ENCODE measurements at places on chromosomes 12 and 14. TPM values are rescaled to one million over a fixed set of nuclear protein-coding genes. Genes with fewer than 3 reads are reported as not detected.
A peak's percentile ranks its signal among the peaks of the same experiment; 100 is the strongest.

Gene NANOG
- not detected for total RNA-seq

Gene WNT5B
- total RNA-seq: 3.2 TPM

Gene GRIN2B
- total RNA-seq: 0.03 TPM

GRCh38 chr12:81461163-81461562, 298.0 kb downstream of the PPFIA2 start:
- DNase-seq: no peak

DNA sequence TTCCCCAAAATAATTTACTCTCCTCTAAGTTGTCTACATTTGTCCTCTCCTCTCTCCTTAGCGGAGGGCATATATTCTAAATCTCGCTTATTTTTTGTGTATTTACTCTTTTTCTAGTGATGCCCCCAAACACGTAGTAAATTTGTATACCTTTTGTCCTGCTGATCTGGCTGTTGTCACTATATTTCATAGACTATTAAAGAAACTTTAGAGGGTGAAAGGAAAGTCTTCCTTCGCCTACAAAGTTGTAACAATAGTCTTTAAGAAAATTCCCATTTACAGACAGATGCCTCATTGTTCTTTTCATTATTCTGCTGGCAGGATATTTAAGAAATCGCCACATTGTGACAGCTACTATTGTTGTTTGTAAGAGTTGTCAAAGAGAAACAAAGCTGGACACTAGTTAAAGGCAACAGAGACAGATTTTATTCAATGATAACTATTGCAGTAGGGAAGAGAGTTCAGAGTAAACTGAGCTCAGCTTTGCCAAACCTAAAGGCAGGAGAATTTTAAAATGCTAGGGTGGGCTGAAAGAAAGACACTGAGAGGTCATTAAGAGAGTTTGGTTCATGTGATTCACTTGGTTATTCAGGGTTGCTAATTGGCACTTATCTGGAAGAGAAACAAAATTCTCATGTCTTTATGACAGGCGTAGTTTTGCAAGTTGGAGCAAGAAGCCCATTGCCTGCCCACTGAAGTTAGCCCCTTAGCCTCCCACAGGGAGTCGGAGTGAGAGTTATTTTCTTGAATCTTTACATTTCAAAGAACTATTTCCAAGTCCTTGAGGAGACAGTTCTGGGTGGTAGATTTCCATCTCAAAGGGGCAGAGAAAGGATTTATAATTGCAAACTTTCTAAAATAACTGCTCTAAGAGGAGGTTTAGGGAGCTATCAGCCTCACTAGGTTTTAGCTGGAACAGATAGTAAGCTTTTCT, 1272.5 kb upstream of the SEL1L start:
- no peak for DNase-seq

DNA sequence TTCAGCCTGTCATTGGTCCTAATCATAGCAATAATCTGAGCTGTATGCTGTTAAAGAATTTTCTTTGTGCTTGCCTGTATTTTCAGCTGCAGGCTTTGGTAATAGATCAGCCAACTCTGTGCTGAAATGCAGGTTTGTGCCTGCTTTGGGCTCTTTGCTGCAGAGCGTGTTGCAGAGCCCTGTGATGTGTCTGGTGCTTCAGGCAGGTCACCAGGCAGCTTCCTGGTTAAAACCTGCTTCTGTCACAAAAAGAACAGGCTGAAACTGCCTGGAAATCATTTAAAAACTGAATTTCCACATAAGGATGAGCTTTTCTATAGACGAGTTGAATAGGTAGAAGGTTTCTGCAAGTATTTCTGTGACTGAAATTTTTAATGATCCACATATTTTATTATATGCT, 3.1 kb downstream of the DIP2B start:
- no peak for DNase-seq

DNA sequence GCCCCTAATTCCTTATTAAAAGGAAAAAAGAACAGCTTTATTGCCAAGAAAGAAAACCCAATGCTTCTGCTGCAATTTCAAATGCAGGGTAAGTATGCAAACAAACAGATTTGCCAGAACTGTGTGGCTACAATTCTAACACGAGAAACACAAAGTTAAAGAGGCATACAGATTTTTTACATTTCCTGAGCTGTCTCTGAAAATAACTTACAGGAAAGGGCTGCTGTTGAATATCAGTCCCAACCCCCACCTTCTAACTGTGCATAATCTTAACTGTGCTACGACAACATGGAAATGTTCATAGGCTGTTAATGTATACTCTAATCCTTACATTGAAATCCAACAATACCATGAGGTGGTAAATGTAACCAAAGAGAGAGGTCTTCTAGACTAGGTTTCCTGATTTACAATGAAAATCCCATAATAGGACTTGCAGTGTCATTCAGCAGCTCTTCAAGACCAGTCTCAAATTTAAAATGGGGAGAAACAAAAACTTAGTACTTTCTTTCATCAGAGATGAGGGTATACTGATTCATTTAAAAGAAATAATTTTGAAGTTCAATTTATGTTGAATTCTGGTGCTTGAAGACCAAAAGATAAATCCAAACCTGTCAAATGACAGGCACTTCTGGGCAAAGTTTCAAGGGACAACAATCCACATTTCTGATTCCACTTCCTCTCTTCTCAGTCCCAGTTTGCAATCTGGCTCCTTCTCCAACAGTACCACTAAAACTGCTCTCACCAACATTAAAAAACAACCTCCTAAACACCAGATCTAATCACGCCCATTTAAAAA, 14.4 kb downstream of the FGD6 start:
- no peak for DNase-seq

GRCh38 chr14:24377657-24378056, 9.7 kb downstream of the NFATC4 start:
- no peak for DNase-seq

DNA sequence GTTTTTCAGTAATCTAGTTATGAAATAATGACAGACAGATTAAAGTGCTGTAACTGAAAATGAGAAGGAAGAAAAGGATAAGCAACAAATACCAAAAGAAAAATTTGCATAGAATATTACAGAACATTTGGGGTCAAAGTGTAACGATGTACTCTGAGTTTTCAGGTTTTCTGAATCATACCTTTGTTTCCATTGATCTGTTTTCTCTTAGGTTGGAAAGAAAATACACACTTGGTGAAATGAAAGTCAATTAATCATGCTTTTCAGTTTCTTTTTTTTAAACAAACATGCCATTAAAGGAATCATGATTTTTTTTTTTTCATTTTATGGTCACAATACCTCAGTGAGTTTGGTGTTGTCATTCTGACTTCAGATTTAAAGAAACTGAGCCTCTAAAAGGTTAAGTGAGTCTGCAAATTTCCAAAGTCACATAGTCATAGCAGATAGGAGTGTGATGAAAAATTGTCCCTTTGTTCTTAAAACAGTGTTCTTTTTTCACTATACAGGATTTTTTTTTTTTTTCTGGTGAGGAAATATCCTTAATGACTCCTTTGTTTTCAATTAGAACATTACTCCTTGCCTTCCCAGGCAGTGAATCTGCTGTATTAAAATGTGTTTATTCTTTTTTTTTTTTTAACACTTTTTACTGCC, 35.9 kb upstream of the PZP start:
- no peak for DNase-seq

GRCh38 chr12:6110006-6110405, 14.5 kb downstream of the VWF start:
- DNase-seq: no peak

Gene TMTC3
- total RNA-seq: 5.8 TPM

DNA sequence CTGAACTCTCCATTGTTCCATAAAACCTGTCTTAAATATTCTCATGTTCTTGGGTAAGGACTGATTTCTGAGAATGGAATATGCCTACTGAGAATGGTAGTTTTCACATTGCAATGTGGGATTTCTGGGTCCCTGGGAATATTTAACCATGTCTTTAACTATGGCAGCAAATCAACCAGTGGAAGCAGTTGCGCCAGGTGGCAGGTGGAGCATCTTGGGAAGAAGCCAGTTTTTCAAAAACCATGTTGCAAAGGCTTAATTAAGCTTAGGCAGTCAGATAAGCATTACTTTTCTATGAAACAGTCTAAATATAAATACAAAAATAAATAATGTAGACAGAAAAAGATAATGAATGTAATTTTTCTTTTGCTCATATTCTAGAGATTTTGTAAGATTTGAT, 448.1 kb downstream of the ADAMTS20 start:
- no peak for DNase-seq

Gene DEPDC4
- 0.32 TPM for total RNA-seq

- no peak for DNase-seq
Measured at GRCh38 chr12:132218527-132218875, 74.2 kb downstream of the NOC4L start.

GRCh38 chr14:106507354-106507753, 981.0 kb downstream of the TMEM121 start:
- no peak for DNase-seq

Gene SERPINA10
- total RNA-seq: not detected

DNA sequence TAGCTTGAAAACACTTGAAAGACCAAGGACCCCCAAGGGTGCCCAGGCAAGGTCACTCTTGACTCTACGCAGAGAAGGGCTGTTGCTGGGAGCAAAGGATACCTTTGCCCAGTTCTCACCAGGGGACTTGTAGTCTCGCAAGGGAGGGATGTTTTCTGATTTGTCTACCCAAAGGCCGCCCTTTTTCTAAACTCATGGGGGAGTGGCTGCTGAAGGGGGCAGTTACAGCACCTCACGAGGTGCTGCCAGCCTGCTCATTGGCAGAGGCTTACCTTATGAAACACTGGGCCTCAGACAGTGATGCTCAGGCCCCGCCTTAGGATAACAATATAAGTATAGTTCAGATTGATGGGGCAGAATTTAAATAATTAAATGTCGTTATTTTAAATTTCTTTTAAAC, 107.0 kb downstream of the ETV6 start:
- DNase-seq: no peak

DNA sequence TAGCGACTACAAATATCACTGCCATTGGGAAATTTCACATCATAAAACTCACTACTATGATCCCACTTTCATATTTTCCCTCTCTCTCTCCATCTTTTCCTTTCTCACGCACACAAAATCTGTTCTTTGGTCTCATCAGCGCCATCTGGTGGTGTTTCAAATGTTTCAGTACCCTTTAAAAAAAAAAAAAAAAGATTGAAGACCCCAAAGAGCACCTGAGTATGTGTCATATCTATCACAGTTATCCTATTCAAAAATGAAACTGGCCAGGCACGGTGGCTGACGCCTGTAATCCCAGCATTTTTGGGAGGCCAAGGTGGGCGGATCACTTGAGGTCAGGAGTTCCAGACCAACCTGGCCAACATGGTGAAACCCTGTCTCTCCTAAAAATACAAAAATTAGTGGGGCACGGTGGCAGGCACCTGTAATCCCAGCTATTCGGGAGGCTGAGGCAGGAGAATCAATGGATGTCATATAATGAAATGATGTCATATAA, 72.4 kb downstream of the TTC9 start:
- DNase-seq: no peak

DNA sequence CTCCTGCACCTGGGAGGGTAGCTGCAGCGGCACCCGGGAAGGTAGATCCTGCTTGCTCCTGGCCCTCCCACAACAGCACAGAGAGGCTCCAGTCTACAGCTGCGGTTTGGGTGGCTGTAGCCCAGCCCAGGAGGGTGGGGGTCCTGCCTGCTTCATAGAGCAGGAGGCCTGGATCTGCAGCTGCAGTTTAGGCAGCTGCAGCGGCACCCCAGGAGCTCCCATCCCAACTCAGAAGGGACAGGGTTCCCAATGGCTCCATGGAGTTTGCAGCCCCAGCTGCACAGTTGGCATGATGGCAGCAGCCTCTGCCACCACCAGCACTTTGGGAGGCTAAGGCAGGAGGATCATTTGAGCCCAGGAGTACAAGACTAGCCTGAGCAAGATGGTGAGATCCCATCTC, 38.5 kb downstream of the TIMELESS start:
- DNase-seq: no peak

Gene TGFB3
- 20.7 TPM for total RNA-seq

DNA sequence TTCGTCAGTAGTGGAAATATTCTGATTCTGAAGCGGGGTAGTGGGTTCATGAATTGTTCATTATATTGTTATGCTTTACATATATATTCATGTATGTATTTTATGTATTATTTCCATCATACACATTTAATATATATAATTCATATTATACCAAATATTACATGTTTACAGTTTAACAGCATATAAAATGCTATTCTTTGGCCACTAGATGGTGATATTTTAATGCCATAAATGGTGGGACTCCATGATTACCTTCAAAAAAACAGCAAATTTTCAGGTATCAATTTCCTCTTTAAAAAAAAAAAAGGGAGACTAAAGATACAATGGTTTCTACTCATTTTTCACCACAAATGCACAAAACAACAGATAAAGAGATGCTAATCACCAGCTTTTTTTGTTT, 41.0 kb downstream of the BDKRB1 start:
- DNase-seq: no peak

DNA sequence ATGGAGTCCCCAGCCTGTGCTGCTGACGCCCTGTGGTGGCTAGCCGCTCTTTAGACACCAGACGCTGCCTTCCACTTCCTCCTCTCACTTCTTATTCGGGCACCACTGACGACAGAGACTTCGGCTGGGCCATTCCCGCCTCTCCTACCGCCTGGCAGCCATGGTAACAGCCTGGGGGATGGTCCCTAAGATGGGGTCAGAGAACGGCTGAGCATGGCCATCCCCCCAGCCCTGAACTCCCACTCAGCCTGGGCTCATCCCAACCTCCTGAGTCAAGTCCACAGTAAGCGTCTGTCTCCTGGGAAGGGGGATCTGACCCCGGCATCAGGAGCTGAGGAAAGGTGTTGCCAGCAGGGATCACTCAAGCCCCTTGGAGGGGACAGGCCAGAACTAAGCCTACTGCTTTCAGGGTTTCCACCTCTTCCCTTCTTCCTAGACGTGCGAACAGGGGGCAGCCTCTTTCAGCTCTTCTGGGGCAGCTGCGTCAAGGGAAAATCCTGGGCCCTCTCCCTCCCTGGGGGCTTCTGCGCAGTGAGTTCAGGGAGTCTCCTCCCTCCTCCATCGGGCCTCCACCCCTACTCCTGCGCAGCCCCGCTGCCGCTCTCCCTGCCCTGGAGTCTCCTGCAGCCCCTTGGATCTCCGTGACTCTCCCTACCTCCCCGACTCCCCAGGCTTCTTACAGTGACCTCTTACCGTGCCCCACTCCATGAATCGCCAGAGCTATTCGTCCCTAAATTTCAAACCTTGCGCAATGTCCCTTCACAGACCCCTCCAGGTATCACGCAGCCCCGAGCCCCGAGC, 643 bp upstream of the TAMALIN start:
- DNase-seq: peak; percentile 79

GRCh38 chr12:117890137-117890536, 78.7 kb downstream of the KSR2 start:
- DNase-seq: no peak

DNA sequence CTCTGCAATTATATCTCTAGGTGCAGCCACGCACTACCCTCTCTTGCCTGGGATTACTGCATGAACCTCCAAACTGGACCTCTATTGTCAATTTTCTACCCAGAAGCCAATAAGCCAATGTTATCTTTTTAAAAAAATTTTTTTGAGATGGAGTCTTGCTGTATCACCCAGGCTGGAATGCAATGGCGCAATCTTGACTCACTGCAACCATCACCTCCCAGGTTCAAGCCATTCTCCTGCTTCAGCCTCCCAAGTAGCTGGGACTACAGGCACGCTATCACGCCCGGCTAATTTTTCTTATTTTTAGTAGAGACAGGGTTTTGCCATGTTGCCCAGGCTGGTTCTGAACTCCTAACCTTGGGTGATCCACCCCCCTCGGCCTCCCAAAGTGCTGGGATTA, 11.2 kb upstream of the PXN start:
- no peak for DNase-seq

GRCh38 chr14:92276074-92276473, 46.9 kb upstream of the SLC24A4 start:
- DNase-seq: no peak

Measured in Right ventricle myocardium superior (tissue), 1 donor.